SK-N-SH (cell line): ENCODE measurements at places on chromosomes 7 and 10. TPM values are rescaled to one million over a fixed set of nuclear protein-coding genes. Genes with fewer than 3 reads are reported as not detected.
A peak's percentile ranks its signal among the peaks of the same experiment; 100 is the strongest.

DNA sequence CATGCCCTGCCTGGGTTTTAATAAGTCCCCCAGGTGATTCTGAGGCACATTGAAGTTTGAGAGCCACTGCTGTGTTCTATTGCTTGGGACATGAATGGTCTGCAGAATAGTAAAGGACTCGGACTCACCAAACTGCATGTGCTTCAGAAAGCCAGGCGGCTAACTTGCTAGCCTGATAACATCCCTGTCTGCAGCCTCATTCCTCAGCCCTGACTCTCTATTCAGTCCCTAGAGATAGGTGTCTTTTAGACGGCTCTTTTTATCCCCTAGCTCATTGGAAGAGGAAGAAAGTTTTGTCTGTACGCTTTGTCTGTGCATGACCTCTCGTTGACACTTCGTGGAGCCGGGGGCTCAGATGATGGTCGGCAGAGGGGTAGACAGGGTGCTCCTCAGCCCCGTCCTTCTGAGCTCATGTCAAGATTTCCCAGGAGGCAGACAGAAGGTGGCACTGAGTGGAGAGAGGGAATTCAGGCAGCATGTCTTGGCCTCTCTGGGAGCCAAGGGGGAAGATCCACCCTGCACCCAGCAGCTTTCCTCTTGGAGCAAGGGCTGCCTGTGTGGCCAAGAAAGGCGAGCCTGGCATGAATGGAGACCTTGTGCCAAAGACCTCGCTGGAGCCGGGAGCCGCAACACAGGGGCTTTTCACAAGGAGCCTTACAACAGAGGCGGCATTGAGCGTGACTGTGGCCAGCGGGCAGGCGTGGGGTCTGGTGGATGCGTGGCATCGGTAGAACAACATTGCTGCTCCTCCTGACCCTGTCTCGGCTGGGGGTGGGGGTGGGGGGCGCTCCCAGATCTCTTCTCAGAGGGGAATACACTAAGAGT, 51.1 kb upstream of the PODXL start:
- no peak for DNase-seq

DNA sequence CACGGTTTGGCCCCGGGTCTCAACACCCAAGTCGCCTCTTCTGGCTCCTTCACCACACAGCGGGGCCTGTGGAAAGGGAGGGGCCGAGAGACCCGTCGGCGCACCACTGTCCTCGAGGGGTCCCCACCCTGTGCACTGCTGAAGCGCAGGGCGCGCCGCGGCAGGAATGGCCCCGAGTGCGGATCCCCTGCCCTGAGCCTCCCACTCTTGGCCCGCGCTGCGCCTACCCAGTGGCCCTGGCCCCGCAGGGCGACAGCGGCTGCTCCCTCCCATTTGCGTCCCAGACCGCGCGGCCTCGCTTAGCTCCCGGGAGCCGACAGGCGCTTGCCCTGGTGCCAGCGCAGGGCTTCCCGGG, 2.1 kb upstream of the SFMBT2 start:
- DNase-seq = peak; percentile 39

DNA sequence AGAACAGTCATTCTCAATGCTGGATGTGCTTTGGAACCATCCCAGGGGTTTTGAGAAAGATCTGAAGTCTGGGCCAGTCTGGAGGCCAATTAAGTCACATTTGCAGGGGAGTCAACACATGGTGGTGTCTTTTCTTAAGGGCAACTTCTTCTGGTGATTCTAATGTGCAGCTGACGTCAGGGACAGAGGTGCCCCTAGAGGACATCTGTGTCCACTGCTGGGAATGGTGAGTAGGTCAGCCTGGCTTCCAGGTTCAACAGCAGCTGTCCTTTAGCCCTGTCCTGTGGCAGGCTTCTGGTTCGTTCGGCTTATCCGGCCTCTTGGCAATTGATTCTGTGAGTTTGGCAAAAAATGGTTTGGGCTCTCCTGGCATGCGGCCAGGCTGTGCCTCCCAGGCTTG, 269.7 kb upstream of the HABP2 start:
- DNase-seq = no peak

DNA sequence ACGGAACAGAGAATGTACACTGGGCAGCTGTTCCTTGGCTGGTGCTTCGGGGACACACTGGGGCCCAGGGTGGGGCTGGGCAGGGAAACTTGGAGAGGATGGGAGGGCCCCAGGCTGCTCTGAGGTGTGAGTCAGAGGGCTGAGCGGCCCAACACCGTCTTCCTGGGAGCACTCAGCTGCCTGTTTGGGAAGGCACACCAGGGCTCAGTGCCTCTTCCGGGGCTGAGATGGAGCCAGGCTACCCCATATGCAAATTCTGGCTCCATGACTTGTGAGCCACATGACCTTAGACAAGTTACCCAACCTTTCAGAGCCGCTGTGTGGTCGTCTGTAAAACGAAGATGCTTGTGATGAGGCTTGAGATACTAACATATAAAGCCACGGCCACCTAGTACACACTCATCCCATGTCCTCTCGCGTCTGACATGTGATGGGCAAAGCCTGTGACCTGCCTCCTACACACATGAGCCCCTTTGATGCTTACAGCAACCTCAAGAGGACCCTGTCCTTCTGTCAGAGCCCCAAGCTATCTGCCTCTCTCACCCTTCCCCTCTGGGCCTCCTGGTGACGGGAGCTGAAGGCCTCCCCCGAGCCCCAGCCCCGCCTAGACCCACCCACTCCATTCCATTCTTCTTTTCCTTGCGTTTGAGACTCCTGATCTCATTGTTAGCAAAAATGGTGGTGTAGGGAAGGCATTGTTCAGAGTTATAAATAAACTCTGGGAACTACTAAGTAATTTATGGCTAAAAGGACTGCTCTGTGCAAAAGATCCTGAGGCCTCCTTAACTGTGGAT, 26.1 kb downstream of the KLRG2 start:
- no peak for DNase-seq

GRCh38 chr10:107814865-107815487, 650.5 kb upstream of the SORCS1 start:
- DNase-seq = peak; percentile 54

- no peak for DNase-seq
Measured at GRCh38 chr7:95407751-95408150, 11.6 kb upstream of the PON3 start.

- DNase-seq = no peak
Measured at GRCh38 chr7:36312915-36313334, 76.7 kb upstream of the ANLN start.

- DNase-seq = no peak
Measured at GRCh38 chr7:111527545-111527944, 34.7 kb downstream of the IMMP2L start.

GRCh38 chr10:116385994-116386809, 41.4 kb upstream of the PNLIPRP3 start:
- no peak for DNase-seq

DNA sequence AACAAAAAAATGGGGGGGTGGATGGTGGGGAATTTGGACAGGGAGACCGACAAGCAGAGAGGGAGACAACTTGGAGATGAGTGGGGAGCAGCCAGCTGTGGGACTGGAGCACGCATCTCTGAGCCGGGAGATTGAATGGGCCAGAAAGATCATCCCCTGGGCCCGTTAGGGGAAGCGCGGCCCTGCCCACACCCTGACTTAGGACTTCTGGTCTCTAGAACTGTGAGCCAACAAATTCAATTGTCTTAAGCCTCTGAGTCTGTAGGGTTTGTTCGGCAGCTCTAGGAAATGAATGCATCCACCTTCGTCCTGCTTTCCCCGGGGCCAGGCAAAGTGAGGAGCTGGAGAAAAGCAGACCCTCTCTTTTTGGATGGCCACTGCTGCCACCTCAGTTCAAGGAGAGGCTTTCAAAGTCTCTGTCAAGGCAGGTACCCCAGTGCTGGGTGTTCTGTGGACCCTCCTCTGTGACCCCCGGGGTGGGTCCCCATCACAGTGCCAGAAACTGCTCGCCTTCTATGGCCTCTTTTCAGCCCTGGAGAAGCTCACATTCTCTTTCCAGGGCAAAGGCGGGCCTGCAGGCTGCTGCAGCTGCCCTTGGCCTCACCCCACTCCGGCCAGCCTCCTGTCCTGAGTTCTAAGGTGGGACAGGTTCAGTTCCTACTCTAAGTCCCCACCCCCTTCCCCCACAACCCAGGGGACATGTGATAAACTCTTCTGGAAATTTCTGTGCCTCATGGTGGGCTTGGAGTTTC, 423.2 kb downstream of the RPS24 start:
- no peak for DNase-seq

- DNase-seq = peak; percentile 60
Measured at GRCh38 chr10:70348228-70348850, 34.1 kb downstream of the LRRC20 start.

The IQUB gene
- 0.10 and 0.11 TPM in 2 replicates for polyA plus RNA-seq

The IFIT3 gene
- 3.2 and 4.0 TPM in 2 replicates for polyA plus RNA-seq
